KG1 (cell line): ENCODE measurements at places on chromosomes 4 and X.

DNA sequence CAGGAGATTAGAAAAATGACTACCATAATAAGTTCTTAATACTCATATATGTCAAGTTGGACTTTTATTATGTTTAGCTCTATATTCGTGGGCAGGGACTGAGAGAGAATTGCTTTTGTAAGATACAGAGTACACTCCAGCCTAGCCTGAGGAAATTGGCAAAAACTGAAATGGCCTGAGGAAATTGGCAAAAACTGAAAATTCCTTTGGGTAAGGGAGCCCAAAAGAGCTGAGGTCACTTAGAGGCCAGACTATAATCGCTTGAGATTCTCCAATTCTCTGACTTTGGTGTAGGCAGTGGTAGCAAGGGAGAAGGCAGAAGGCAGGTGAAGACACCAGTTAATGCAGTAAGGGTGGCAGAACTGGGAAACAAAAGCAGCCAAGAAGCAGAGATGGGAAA lies 124.5 kb upstream of the HCCS start:
- DNase-seq, result no peak

DNA sequence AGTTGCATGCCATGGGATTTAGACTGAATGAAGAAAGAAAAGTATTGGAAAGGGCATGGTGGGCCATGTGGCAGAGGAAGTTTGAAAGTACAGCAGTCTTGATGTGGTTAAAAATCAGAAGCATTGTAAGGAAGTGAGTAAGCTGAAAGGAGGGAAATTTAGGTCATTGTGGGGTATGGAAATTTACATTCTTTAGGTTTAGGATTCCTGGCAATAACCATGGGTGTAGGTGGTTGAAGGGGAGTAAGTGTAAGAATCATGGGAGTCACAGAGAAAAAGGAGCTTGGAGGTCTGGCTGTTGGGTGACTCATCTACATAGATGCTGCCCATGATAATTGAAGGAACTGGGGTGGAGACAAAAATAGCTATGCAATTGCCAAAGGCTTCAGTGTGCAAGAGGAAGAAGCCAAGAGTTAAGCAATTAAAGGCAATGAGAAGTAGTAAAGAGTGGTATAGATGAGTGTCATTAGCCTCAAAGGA lies 243.8 kb upstream of the LDB2 start:
- no peak for DNase-seq

DNA sequence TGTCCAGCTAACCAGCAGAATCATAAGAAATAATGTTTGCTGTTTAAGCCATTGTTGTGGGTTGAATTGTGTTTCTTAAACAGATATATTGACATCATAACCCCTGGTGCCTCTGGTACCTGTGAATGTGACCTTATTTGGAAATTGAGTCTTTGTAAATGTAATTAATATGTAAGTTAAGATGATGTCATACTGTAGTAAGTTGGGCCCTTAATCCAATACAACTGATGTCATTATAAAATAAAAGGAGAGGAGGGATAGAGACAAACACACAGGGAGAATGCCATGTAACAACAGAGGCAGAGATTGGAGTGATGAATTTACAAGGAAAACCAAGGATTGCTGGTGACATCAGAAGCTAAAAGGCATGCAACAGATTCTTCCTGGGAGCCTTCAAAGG lies 141.4 kb downstream of the ZIC3 start:
- no peak for DNase-seq

DNA sequence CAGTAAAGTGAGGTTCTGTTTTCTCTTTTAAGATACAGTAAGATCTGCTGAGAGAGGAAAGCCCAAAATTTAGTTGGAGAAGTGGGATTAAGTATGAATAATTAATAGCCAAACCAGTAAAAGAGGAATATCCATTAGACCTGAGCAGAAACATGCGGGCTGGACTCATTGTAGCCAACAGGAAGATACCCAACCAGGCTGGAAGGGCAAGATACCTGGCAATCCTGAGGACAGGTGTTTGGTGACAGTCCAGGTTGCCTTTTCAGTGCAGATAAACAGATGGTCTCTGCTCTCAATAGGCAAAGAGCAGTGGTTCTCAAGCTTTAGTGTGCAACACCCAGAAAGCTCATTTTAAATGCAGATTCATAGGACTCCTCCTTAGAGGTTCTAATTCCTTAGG lies 980.8 kb upstream of the GRID2 start:
- no peak for DNase-seq

DNA sequence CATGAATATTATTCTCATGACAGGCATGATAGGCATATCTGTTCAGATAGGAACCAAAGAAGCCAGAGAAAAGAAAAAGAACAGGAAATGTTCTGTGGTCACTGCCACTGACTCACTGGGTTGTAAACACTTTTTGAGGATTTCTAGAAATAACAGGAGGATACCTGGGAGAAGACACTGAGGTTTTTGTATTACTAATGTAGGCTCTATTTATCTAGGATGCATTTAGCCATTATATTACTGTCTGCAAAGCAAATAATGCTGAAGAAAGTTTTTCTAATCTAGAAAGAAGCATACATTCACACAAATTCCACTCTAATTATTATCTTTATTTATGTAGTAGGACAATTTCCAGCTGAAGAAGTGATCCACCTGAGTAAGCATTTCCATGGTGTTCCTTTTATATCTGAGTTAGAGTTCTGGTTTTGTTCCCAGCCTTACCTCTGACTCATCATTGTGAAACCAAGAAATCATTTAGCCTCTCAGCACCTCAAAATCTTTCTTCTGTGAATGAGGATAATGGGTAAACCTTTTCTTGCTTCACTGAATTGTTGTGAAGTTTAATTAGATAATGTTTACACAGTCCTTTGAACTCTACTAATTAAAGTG lies 40.2 kb upstream of the EPGN start:
- no peak for DNase-seq

DNA sequence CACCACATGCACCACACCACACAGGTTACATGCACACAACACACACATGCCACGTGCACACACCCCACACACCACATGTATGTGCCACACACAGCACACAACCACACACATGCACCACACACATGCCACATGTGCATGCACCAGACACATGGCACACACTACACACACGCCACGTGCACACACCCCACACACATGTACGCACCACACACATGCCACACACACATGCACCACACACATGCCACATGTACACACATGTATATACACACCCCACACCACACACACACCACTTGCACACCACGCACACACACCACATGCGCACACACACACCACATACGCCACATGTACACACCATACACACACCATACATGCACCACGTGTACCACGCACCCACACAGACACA lies 19.6 kb upstream of the MSANTD1 start:
- DNase-seq, result no peak

- DNase-seq, result no peak
Measured at GRCh38 chrX:130186651-130187050, 14.9 kb downstream of the RAB33A start.

GRCh38 chr4:152535360-152535902 lies 461 bp downstream of the FBXW7 start:
- DNase-seq, result no peak

- no peak for DNase-seq
Measured at GRCh38 chr4:26839534-26839951, 21.1 kb upstream of the STIM2 start.

GRCh38 chr4:87839592-87839946 lies 6.8 kb downstream of the MEPE start:
- no peak for DNase-seq

GRCh38 chr4:35978551-35978950 lies 265.8 kb downstream of the ARAP2 start:
- DNase-seq, result no peak

- DNase-seq, result no peak
Measured at GRCh38 chr4:105306158-105306781, 159.6 kb downstream of the TET2 start.

DNA sequence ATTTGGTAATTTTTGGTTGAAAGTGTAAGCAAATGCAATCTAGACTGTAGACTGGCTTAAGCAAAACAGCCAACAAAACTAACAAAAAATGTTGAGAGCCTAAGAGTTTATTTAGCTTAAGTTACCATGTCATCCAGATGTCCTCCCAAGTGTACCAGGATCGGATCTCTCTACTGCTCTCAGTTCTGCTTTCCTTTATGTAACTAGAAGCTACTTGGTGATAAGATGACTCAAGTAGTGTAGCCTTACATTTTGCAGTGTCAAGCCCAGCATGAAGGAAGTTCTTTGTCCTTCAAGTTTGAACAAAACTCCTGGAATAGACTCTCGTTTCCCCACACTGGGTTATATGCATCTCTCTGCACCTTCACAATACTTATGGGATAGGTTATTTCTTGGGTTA lies 1500.0 kb downstream of the STIM2 start:
- DNase-seq, result no peak

GRCh38 chr4:26185436-26185835 lies 135.4 kb upstream of the RBPJ start:
- no peak for DNase-seq

GRCh38 chr4:41304221-41304620 lies 47.5 kb downstream of the UCHL1 start:
- no peak for DNase-seq

- no peak for DNase-seq
Measured at GRCh38 chrX:119602701-119603255, 3.4 kb downstream of the NKRF start.

GRCh38 chrX:105314458-105314857 lies 94.0 kb upstream of the TEX13A start:
- DNase-seq, result no peak

- DNase-seq, result peak; percentile 16
Measured at GRCh38 chr4:16225863-16226815, at the start of gene TAPT1. Gene TAPT1, minus strand, starts transcription at chr4:16226471. Its CDS starts 14 bp downstream, at chr4:16226457.

- DNase-seq, result no peak
Measured at GRCh38 chr4:26106776-26107175, 192.8 kb downstream of the SMIM20 start.

- no peak for DNase-seq
Measured at GRCh38 chr4:128940971-128941370, 131.5 kb downstream of the JADE1 start.

DNA sequence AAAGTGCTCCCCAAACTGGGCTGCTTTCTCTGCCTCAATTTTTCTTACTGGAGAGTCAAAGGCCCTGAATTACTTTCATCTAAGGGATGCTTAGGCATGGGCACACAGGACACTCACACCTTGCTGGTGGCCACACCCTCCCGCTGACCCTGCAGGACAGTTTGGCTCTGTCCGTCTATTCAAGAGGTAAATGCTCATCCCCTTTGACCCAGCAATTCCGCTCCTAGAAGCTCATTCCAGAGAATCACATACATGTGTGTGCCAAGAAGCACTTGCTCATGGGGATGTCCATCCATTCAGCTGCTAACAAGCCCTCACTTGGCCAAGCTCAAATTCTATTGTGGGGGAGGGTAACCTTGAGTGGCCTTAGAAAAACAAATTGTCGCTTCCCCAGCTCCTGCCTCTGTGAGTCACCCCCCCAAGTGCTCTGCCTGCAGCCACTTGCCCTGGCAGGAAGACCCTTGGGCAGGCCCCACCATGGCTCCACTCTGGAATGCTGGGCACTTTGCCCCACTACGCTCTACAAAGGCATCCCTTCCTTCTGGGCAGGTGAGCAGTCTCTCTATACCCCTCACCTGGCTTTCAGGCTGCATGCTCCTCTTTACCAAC lies 54.5 kb downstream of the HTRA3 start:
- no peak for DNase-seq

DNA sequence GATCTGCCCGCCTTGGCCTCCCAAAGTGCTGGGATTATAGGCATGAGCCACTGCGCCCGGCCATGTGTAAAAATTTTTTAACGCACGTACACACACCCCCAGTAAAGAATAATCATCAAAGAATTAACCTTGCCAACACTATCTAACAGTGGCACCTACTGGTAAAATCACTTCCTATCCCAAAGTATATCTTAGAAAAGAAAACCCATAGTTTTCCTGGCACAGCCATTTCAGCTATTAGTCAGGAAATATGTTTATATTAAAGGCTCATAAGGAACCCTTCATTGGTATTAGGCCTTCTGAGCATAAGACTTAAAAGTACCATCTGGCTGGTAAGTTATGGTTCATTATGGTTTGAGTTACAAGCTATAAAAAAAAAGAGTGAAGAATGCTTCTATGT lies 14.1 kb downstream of the S100G start:
- no peak for DNase-seq

- no peak for DNase-seq
Measured at GRCh38 chrX:48090123-48090522, 18.7 kb upstream of the ZNF630 start.

- DNase-seq, result no peak
Measured at GRCh38 chr4:11313157-11313943, 115.3 kb downstream of the HS3ST1 start.

- no peak for DNase-seq
Measured at GRCh38 chrX:111431001-111431400, 19.0 kb upstream of the DCX start.
